ENCODE measurements at places on chromosomes 4 and X.

- no peak for DNase-seq
These were observed 354.6 kb upstream of the RASGEF1B start for GRCh38 chr4:81826335-81826734.

- no peak for DNase-seq
These were observed 12.7 kb downstream of the RASSF6 start for GRCh38 chr4:73607375-73608033.

DNA sequence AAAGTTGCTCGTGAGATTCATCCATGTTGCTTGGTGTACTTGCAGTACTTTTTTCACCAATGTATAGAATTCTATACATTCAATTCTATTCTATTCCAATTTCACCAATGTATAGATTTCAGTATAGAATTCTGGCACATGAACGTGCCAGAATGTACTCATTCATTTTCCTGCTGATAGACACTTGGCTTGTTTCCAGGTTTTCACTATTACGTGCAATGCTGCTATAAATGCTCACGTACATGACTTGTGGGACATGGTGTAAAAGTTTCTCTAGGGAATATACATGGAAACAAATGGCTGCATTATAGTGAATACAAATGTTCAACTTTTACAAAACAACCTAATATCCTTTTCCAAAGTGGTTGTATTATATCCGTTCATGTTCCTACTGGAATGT lies 6.8 kb upstream of the CXorf66 start:
- no peak for DNase-seq

DNA sequence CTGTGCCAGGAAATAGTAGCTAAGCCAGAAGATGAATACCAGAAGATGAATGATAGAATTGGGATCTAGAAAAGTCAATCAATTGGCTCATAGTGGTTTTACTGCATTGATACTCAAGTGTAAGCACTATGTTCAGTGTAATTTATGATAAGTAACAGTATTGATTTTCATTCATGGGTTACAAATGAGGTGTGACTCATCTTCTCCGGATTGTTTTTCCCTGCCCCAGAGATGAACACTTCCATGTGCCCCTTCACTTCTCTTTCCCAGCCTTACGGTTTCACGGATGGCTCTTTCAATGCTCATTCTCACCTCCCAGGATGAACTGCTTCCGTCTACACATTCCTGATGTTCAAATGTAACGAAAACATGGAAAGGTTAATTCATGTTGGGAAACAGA lies 9.8 kb upstream of the GUCY1B1 start:
- DNase-seq = no peak

- no peak for DNase-seq
These were observed 97.1 kb upstream of the ANK2 start for GRCh38 chr4:112952313-112952700.

Measured in activated T-cell treated with anti-CD3 and anti-CD28 coated beads, Interleukin-2, amount 50 U/mL, for 48 hours (primary cell).